Umbilical cord (tissue), 2 donors: ENCODE measurements at places on chromosomes 6 and 20.

DNA sequence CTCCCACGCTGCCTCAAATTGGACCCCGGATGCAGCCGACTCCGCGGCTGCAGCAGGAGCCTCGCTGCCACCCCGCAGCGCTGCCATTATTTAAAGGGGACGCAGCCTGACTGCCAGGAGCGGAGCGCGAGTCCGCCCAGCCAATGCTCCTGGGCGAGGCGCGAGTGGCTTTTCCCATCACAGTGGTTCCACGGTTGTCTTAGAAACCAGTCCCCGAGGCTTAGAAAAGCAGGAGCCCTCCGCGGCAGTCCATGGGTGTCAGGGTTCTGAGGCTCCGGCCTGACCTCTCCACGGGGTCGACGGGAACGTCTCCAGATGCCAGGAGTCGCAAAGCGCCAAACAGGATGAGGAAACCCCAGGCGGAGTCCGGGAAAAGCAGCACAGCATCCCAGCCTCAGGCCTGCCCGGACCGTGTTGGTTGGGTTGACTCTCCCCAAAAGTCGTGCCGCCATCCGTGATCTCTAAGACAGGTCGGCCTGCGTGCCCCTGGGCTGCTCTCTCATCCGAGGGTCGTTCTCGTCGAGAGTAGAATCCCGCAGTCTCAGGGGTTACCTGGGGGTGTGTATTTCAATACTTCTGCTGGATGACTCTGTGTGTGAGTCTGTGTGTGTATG, 975.8 kb upstream of the DEFB115 start:
- no peak for DNase-seq

DNA sequence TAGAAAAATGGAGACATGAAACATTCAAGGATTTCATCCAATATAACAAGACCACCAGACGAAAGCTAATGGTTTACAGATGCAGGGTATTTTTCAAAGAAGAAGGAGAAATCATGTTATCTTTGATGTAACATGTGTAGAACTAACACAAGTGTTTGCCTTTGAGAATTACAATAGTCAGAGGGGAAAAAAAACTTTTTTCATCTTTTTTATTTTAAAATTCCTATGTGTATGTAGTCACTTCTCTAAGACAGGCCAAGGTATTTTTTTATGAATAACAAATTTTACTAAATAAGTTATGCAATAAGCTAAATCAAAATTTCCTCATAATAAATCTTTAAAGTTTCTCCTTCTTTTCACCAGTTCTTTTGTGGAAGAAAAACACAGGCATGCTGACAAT, 161.4 kb downstream of the PDE7B start:
- DNase-seq: no peak

- DNase-seq: no peak
Measured at GRCh38 chr6:143376375-143376774, 74.1 kb downstream of the ADAT2 start.

- no peak for DNase-seq
Measured at GRCh38 chr6:11731423-11731822, 47.2 kb downstream of the ADTRP start.

DNA sequence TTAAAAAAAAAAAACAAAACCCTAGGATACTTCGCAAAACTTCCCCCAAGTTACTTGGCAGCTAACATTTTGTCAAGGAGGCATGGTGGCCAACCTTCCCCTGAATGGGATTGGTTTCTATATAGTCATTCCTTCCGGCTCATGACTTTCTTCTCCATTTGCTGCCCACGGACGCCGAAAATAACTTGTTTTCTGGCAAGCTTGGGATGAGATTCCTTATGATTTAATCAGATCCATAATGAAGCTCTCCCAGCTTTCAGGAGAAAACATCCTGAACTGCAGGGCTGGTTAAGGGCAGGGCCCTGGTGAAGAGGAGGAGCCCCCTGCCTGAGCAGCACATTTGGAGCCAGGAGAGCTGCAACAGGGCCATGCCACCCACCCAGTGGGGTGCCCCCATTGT, 49.9 kb downstream of the PPP1R16B start:
- no peak for DNase-seq

- DNase-seq: no peak
Measured at GRCh38 chr6:65876668-65877067, 169.6 kb upstream of the EYS start.

GRCh38 chr6:46357591-46357990, 133.7 kb downstream of the RCAN2 start:
- no peak for DNase-seq

DNA sequence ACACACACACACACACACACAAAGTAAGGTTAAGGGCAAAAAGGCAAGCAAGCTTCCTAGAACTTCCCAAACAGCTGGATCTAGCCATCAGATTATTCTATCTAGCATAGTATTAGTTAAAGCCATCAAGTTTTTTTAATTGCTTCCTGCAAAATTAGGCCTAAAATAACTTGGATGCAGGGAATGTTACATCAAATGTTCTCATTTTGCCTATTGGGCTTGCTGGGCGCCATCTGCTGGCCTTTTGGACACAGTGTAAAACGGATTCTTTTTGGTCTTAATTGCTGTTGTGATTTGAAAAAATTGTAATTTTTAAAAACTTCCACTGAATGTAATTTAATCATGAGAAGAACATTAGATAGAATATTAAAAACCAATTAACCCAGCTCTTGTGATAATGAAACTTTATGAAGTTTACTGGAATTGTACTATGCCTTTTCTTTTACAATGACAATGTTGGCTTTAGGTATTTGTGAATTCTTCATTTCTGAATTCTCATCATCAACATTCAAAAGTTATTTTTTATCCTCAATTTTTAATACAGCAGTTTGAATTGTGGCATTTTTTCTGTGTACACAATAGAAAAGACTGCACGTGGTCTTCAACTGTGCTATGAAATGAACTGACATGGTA, 6.8 kb downstream of the MKKS start:
- peak; percentile 70 for DNase-seq

DNA sequence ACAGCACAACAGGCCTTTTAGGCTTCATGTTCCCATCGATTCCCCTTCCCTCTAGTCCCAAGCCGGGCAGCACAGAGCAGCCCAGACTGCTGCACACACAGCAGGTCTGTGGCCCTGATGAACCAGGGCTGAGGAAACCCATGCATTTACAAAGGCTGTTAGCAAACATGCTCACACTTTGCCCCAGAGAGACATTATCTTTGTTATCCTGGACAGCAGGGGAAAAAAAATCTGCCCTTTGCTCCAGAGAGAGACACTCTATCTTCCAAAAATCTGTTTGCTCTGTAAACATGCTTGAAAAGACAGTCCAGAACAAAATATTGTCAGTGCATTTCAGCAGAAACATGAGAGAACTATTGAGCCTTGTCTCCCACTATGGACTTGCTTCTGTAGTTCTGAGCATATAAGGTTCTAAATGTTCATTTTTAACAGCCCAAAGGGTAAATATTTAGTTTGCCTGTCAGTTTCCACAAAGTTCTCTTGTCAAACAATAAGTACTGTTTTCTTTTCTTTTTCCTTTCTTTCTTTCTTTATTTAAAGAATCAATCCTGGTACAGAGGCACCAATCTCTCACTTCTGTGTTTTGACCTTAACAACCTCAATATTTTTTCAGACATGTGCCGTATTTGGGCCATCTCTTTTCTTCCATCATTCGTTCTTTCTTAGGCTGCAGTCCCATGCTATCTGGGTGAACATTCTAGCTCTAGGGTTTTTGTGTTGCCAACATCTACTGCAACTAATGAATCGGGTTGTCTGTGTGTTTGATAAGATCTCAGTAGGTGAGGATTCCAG, 468.0 kb downstream of the EPM2A start:
- no peak for DNase-seq

DNA sequence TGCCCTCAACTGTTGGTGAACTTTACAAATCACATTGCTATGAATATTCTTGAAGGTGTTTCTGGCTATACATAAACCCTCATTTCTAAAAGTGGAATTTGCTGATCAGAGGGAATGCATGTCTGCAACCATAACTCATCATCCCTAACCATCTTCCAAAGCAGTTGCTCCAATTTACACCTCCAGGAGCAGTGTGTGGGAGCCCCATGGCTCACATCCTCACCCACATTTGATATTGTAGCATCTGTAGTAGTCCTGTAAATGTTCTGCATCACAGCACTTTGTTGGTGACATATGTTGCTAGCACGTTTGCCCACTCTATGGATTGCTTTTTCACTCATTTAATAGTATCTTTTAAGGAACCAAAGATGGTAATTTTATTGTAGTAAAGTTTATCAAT, 183.8 kb upstream of the SMLR1 start:
- no peak for DNase-seq

DNA sequence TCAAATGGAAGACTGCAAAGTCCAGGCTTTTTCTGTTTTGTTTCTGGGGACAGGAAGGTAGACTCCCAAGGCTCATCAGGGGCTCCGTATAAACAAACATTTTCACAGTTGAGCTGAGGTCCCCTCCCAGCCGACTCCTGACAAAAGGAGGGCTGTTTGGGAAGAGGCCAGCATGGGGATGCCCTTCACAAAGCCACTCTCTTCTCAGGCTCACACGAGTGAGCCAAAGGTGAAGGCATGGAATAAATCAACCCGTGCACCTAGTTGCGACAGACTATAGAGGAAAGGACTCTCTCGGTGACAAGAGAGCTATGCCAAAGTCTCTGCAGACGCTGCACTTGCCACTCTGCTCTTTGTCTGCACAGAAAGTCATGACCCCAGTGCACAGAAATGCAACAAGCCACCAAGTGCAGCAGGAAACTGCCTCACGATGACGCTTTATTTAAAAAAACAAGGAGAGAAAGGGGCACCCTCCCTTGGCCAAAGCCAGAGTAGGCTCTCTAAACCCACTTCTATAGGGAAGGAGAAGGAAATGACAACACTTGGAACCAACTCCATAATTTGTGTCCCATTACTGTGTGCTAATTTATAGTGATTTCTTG, 21.0 kb downstream of the JAG1 start:
- no peak for DNase-seq

- no peak for DNase-seq
Measured at GRCh38 chr6:104022126-104022525, 837.6 kb downstream of the HACE1 start.

DNA sequence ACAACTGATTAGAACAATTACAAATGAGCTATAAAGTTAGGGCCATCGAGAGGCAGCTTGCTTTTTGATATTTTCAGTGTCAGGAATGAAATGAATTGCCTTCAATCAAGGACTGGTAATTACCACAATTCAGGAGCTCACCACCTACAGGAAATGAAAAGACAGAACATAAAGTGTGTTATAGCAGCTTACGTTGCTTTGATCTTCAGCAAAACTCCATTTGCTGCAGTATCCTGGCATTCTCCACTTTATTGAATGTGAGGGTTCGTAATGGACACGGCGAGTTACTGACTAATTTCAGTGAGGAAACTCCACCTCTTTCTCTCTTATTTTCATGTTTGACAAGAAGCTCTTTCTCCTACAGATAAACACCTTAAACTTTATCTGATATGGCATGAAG, 440.0 kb upstream of the HSF2 start:
- peak; percentile 5 for DNase-seq

DNA sequence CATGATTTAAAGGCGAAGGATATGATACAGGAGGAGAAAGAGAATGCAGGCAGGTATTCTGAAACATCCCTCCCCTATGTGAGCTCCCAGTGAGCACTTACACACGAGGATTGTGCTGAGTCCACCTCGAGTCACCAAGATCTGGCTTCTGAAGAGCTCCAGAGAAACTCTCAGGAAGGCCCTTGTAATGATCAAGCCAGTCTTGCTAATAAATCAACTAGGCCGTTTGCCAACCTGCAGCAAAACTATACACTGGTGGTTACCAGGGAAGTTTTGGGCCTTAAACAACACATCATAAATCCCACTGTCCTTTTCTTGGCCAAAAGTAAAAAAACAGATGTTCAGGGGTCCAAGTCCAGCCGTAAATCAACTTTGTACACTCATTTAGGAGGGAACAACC, 79.2 kb downstream of the STXBP5 start:
- DNase-seq: no peak

GRCh38 chr6:44052419-44053023, 74.7 kb downstream of the MRPL14 start:
- no peak for DNase-seq

- DNase-seq: no peak
Measured at GRCh38 chr6:4364711-4365110, 229.3 kb upstream of the ECI2 start.

- peak; percentile 13 for DNase-seq
Measured at GRCh38 chr20:6006603-6006949, 47.3 kb downstream of the LRRN4 start.

DNA sequence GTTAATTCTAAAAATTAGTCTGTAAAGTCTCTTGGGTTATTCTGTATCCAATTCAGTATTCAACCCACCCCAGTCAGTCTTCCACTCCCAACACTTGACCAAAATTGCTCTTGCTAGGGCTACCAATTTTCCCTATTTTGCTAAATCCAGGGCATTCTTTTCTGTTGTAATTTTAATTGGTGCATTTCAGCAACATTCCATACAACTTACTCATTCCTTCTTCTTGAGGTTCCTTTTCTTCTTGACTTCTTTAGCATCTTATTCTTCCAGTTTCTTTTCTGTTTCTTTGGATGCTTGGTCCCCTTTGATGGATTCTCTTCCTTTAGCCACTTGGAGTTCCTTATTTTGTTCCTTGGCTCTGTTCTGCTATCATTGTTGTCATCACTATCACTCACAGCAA, 11.2 kb upstream of the GRM1 start:
- no peak for DNase-seq

- no peak for DNase-seq
Measured at GRCh38 chr20:51497542-51498467, 44.7 kb downstream of the NFATC2 start.

DNA sequence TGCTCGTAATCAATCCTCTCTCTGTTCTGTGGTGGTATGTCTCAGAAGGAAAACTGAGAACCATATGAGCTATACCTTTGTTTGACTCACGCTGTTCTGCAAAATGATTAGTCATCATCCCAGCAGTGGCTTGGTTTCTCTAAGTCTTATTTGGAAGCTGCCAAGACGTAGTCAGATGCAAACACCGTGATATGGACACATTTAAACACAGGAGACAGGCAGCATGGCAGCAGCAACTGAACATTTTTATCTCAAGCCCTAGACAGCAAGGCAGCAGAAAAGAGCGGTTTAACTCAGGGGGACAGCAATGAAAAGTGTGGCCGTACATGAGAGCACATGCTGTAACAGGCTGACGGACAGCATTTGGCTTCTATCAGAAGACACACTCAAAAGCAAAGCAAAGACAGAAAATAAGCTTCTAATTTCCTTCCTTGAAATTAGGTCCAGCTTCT, 1295.1 kb downstream of the EPHA7 start:
- peak; percentile 45 for DNase-seq

DNA sequence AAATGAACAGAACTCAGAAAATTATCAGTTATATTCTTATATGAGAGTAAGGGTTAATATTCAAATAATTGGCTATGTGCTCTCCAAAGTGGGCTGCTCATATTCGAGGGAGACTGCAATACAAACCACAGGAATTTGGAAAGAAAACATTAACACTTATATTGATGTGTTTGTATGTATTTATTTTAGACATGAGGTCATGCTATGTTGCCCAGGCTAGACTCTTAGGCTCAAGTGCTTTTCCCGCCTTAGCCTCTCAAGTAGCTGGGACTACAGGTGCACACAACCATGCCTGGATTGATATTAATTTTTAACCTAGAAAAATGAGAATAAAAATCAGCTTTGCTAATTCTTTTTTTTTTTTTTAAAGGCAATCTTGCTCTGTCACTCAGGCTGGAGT, 35.0 kb downstream of the BTBD9 start:
- no peak for DNase-seq
